Glutamatergic neuron (in vitro differentiated cells): ENCODE measurements at places on chromosomes 1 and 21. TPM values are rescaled to one million over a fixed set of nuclear protein-coding genes. Genes with fewer than 3 reads are reported as not detected.

GRCh38 chr1:168386949-168387586 lies 106.4 kb downstream of the TBX19 start:
- DNase-seq: peak; percentile 29
- no peaks in the 10 kb centered on the region for H3K36me3 ChIP-seq
- H3K27ac ChIP-seq: no peak overlapping the region
- peaks cover 2% of the 10 kb centered on the region for H3K27me3 ChIP-seq
- H3K4me3 ChIP-seq: peak overlapping the region; percentile 65

GRCh38 chr1:101496109-101496508 lies 259.3 kb downstream of the S1PR1 start:
- no peaks in the 10 kb centered on the region for H3K27me3 ChIP-seq
- no peak overlapping the region for H3K4me3 ChIP-seq
- no peak for DNase-seq
- no peaks in the 10 kb centered on the region for H3K36me3 ChIP-seq

GRCh38 chr1:207887542-207888201 lies 23.3 kb downstream of the CD34 start:
- H3K4me1 ChIP-seq: no peaks in the 10 kb centered on the region
- peaks cover 1% of the 10 kb centered on the region for H3K27me3 ChIP-seq
- DNase-seq: no peak
- no peak overlapping the region for H3K4me3 ChIP-seq
- no peak overlapping the region for H3K27ac ChIP-seq

GRCh38 chr1:214224611-214225354 lies 56.2 kb upstream of the SMYD2 start:
- H3K27ac ChIP-seq: peak overlapping the region; percentile 64
- H3K4me1 ChIP-seq: peaks cover 27% of the 10 kb centered on the region
- no peaks in the 10 kb centered on the region for H3K27me3 ChIP-seq

The FAM110D gene
- total RNA-seq: 0.25 TPM

DNA sequence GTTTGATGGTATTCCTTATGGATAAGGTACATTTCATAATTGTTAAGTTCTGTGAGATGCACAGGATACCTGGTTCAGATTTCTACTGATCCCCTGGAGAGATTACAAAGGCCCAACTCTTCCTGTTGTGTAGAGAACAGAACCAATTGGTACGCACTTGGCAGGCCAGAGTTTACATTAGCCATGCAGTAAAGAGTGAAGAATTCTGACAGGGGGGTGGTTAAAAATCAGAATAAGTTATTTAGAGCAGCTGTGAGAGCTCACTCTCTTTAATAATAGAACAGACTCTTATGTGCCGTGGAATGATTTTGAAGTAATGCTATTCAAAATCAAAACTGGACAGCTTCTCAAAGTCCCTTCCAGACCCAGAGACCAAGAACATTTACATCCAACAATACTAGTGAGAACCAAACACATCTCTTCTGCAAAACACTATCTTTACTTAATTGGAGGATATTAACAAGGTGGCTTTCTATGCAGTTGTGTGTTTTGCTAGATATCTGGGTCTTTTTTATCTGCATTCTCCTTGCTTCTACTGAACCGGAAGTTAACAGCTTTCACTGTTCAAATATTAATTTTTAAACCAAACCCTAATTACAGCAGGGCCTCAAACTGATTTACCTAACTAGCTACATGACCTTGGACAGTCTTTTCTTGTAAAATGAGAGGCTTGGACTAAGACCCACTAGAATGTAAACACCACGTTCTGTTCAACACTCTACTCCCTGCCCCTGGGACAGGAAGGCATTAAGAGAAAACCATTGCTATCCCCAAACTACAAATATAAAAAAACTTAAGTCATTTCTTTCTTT lies 4.0 kb downstream of the USP24 start:
- H3K36me3 ChIP-seq: peaks cover 5% of the 10 kb centered on the region
- H3K4me1 ChIP-seq: peaks cover 28% of the 10 kb centered on the region
- DNase-seq: no peak
- H3K27ac ChIP-seq: no peak overlapping the region
- peak overlapping the region; percentile 44 for H3K4me3 ChIP-seq

DNA sequence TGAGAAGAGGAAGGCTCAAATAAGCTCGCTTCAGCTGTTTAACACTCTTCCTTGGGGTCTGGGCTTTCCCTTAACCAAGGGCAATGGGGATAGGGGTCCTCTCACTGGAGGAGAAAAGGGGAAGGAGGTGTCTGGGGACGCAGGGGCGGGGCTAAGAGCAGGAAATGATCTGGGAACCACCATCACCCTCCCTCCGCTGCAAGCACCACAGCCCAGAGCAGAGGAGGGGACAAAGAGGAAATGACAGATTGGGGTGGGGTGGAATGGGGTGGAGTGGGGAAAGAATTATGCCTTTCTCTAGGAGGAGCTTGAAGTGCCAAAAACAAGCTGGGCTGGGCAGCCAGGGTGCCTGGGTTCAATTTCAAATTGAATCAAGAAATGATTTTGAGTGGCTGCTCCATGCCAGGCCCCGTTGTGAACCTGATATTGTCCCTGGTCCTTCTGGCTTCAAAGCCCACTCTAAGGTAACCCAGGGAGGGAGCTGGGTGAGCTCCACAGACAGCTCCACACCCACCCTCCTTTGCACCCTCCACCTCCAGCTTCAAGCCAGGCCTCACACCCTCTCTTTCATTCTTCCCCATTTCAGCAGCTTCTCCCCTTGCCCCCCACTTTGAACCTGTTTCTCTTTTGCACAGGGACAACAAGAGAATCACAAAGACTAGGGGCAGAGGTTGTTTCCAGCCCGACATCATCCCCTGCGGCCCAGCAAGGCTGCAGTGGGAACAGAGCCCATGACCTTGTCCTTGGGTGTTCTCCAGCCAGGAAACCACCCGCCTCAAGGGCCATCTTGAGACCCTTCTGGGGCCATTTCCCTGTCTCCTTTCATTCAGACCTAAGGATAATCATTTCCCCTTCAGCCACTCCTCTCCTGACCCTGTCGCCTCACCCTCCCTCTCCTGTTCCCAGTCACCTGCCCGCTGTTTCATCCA lies 1.1 kb downstream of the ARHGAP30 start:
- H3K27ac ChIP-seq: no peak overlapping the region
- peaks cover 2% of the 10 kb centered on the region for H3K4me1 ChIP-seq
- no peak for DNase-seq

GRCh38 chr1:11027316-11027715 lies 14.9 kb downstream of the TARDBP start:
- no peak for DNase-seq
- H3K27me3 ChIP-seq: peaks cover 3% of the 10 kb centered on the region
- no peak overlapping the region for H3K27ac ChIP-seq
- H3K36me3 ChIP-seq: peaks cover under 1% of the 10 kb centered on the region
- H3K4me3 ChIP-seq: no peak overlapping the region
- no peaks in the 10 kb centered on the region for H3K4me1 ChIP-seq

The ERICH3 gene
- total RNA-seq: 1.9 TPM

The OPRD1 gene
- total RNA-seq: 1.2 TPM

The TRAF3IP3 gene
- total RNA-seq: not detected

DNA sequence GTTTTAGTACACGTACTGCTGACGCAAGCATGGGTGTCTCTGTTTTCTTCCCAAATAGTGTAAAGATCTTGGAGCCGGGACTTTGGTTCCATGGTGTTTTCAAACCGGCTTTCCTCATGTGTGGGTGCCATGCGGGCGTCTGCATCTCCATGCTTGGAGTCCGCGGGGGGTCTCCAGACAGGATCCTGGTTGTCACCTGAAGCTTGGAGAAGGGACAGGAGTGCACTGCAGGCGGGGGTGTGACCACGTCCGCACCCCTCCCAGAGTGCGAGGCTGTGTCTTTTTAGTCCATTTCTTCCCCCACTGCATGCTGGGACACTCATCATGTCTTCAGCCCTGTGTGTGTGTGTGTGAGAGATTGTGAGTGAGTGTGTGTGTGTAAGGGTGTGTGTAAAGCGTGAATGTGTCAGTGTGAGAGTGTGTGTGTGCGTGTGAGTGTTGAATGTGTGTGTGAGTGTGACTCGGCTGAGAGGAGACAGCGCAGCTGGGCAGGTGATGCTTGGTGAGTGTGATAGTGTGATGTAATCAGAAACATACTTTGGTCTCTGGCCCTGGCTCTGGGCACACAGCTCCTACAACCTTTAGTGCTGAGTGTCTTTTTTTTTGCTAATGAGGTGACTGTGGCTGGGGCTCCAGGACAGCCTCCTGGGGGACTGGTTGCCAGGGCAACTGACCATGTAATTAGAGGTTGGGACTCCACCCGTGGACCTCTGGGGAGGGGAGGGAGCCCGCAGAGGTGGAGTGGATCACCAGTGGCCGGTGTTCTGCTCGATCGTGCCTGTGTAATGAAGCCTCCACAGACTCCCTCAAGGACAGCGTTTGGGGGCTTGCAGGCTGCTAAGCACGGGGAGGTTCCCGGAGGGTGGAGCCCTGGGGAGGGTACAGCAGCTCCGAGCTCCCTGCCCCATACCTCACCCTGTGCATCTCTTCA lies 55.1 kb downstream of the AGPAT3 start:
- H3K4me3 ChIP-seq: peak overlapping the region; percentile 48
- H3K36me3 ChIP-seq: no peaks in the 10 kb centered on the region
- H3K27me3 ChIP-seq: peaks cover 2% of the 10 kb centered on the region
- H3K4me1 ChIP-seq: peaks cover 27% of the 10 kb centered on the region

GRCh38 chr1:31745096-31745945 lies 18.8 kb downstream of the ADGRB2 start:
- no peak overlapping the region for H3K27ac ChIP-seq
- H3K27me3 ChIP-seq: peaks cover 21% of the 10 kb centered on the region
- peak; percentile 87 for DNase-seq
- no peak overlapping the region for H3K4me3 ChIP-seq

GRCh38 chr1:98388441-98388840 lies 273.1 kb upstream of the SNX7 start:
- DNase-seq: no peak
- no peaks in the 10 kb centered on the region for H3K36me3 ChIP-seq
- H3K27ac ChIP-seq: no peak overlapping the region
- H3K4me1 ChIP-seq: peaks cover 2% of the 10 kb centered on the region

DNA sequence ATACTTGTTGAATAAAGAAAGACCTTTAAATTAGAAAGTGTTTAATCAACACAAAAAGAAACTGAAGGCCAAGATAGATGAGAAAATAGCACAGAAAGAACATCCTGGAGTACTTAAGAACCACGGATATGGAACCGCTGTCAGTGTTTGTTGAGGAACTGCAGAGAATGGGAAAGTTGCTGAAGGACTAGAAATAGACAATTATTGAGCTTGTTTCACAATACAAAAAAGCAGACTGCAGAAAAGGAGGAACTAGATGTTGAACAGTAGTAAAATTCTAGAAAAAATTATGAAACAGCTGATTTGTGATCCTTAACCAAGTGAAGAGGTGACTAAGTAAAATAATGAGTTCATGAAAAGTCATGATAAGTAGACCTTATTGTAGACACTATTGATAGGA lies 29.7 kb downstream of the MYSM1 start:
- H3K4me3 ChIP-seq: no peak overlapping the region
- H3K27me3 ChIP-seq: no peaks in the 10 kb centered on the region
- H3K4me1 ChIP-seq: no peaks in the 10 kb centered on the region
- no peaks in the 10 kb centered on the region for H3K36me3 ChIP-seq
- no peak overlapping the region for H3K27ac ChIP-seq

DNA sequence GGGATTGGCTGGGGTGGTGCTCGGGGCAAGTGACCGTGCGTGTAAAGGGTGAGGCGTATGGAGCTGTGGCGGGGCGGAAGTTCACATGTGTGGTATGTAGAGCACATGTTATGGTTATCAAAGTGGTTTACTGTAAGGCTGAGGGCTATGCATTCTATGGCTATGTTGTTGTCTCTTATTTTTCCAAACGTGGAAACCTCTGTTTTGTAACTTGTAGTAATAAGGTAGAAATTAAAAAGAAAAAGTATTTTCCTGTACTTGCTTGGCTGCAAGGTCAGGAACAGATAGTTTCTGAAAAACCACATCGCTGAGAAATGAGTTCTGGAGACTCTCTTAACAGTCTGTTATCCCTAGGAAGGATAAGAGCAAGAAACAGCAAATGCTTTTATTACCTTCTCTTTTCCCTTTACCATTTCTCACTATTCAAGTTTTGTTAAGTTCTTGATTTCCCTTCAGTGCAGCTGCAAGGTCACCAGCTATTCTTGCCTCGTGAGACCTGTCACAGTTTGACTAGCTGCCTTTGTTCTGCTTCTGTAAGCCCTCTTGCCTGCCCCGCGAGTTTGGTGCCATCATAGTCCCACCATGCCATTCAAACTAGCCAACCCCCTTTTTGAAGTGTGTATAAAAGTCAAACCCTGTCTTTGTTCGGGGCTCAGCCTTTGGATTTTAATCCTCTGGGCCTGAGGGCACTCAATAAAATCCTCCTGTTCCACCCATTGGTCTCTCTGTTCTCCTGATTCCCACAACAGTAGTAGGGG lies 9.5 kb downstream of the RNU1-2 start:
- H3K4me3 ChIP-seq: no peak overlapping the region
- no peak overlapping the region for H3K27ac ChIP-seq
- H3K4me1 ChIP-seq: peaks cover 20% of the 10 kb centered on the region
- no peak for DNase-seq
- no peaks in the 10 kb centered on the region for H3K36me3 ChIP-seq

The MIXL1 gene
- 0.54 TPM for total RNA-seq

The PALMD gene
- 5.1 TPM for total RNA-seq

GRCh38 chr1:62654744-62655143 lies 33.4 kb downstream of the DOCK7 start:
- no peak overlapping the region for H3K4me3 ChIP-seq
- H3K36me3 ChIP-seq: no peaks in the 10 kb centered on the region
- DNase-seq: no peak
- H3K27ac ChIP-seq: no peak overlapping the region

The RGS7 gene
- total RNA-seq: 16.0 TPM

- H3K36me3 ChIP-seq: no peaks in the 10 kb centered on the region
- peak overlapping the region; percentile 24 for H3K27ac ChIP-seq
- H3K4me3 ChIP-seq: no peak overlapping the region
- DNase-seq: no peak
- H3K27me3 ChIP-seq: peaks cover 2% of the 10 kb centered on the region
These were observed 12.7 kb downstream of the DRAXIN start for GRCh38 chr1:11704194-11704529.

DNA sequence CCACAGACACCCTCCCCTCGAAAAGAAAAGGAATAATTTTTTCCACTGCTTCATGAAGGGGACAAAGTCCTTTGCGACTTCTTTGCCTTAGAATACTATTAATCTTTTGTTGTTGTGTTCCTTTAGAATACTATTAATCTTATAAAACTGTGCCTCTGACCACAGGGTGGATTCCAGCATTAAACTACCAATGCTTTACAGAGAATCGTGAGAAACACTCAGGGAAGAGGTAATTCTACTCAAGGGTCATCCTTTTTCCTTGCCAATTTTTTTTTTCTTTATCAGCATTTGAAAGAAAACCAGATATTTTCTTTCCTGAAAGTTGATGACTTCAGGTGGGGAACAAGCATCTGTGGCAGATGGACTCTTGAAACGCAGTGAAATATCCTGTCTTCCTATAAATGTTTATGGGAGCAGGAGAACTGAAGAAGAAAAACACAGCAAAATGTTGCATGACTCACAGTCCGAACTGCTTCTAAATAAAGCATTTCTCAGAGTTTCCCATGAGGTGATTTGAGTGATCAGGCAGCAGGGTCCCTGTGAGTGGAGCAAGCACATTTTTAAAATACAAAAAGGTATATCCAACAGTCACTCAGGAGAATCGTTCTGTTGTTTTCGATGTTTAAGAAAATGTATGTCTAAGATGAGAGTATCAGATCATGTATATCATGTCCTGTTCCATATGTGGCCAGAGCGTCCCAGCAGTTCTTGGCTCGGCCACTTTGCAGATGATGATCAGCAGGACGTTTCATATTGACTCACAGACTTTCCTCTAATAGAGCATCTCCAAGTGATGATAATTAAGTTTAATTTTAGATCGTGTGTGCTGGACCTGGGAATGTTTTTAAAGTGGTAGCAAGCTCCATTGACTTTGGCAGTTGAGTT lies 154.2 kb upstream of the RUNX1 start:
- no peak for DNase-seq
- H3K4me3 ChIP-seq: no peak overlapping the region
- no peaks in the 10 kb centered on the region for H3K4me1 ChIP-seq
- no peak overlapping the region for H3K27ac ChIP-seq
